ENCODE measurements at places on chromosomes 16 and 17.

DNA sequence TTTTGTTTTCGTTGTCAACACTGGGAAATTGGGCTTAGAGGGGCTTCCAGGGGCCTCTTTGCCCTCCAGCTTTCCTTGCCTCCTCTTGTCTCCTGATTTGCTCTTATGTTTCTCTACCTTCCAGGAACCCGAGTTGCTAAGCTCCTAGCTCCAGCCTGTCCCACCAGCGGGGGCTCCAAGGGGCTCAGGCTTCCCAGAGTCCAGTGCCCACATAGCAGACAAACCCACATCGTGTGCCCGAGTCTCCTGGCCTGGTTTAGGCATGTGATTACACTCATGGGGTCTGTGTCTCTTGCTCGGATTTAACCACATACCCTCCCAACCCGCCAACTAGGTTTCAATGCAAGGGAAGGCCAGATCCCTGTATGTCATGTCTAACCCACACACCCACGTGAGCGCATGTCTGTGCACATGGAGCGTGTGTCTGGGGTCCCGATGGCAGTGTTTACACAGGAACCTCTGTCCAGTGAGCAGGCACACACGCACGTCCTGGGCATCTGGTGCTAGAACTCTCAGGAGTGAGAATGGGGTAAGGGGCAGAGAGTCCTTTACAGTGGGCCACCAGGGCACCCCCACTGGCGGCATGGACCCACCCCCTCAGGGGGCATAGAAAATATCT lies 76.1 kb upstream of the MED9 start:
- no peak for DNase-seq

DNA sequence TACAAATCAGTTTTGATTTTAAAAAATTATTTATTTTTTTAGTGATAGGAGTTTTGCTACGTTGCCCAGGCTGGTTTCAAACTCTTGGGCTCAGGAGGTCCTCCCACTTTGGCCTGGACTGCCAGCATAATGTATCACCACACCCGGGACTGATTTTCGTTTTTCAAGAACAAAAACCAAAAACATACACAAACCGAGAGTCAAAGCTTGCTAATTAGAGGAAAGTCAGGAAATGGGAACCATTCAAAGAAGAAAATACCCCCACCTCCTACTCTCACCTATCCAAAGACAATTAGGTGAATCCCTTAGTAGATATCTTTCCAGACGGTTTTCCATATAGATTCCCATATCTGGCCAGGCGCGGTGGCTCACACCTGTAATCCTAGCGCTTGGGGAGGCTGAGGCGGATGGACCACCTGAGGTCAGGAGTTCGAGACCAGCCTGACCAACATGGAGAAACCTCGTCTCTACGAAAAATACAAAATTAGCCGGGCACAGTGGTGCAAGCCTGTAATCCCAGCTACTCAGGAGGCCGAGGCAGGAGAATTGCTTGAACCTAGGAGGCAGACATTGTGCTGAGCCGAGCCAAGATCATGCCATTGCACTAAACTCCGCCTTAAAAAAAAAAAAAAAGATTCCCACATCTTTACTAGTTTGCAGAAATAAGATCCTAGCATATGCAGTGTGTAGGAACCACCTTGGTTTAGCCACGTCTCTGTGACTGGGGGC lies 883 bp upstream of the SPN start:
- no peak for DNase-seq

GRCh38 chr17:79664930-79665737 lies 54.3 kb upstream of the RBFOX3 start:
- no peak for DNase-seq

GRCh38 chr16:53692146-53692545 lies 11.5 kb downstream of the RPGRIP1L start:
- DNase-seq, result no peak

DNA sequence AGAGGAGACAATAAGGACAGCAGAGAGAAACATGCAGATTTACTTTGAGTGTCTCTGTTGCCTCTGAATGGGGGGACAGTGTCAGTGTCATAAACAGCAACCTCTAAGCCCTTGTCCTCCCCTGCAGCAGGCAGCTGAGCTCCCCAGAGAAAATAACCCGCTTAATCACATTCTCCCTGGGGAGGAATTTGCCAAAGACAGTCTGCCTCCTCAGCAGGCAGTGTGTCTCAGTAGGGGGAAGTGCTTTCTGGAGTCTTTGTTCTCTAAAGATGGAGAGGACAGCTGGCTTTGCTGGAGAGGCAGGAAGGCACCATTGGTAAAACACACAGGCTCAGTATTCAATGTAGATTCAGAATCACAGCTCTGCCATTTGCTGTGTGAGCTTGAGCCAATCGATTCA lies 16.1 kb downstream of the TEKT5 start:
- DNase-seq, result no peak

DNA sequence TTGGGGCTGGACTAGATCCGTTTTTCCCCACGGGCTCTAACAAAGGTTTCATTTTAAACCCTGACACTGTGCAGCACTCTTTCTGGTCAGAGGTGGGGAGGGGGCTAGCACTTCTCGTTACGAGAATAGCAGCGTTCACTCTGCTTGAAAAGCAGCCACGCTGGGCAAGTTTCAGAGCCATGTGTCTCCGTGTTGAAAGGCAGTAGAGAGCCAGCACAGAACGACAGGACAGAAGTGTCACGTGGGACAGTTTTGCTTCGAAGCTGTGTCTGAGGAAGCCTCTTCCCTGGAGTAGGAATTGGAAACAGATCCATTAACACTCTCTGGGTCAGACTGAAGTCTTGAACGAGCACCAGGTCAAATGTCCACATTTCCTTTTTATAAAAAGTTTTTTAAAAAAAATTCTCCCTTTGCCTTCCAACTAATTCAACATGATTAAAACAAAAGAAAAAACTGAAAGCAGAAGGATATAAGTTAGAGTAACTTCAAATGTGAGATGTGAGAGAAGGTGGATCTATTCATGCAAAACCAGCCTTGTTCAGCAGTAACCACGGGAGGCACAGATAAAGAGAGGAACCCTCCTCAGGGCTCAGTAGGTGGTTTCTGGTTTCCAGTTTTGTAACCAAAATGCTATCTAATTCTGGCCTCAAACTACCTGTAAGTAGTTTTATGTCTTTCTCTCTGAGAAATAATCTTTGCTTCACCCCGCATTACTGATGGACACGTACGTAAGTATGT lies 65.0 kb downstream of the SMG6 start:
- peak; percentile 28 for DNase-seq

DNA sequence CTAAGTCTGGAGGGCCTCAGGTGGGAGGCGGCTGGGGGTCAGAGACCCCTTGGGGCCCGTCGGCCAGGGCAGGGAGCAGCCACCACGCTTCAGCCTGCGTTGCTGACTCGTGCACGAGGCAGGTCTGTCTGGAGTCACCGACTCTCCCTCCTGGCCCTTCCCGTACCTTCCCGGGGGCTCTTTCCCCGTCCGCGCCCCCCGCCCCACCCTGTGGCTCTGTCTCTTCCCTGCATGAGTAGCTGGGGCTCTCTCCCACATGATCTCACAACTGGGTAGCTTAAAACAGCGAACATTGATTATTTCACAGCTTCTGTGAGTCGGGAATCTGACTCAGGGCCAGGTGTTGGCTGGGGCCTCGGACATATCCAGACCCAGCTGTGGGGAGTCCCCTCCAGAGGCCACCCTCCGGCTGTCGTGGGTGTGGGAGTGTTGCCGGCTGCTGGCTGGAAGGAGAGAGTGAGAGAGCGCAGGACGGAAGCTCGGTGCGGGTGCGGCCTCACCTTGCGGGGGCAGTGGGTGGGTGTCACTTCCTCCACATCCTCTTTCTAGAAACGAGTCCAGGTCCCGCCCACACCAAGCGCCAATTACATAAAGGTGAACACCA lies 17.3 kb downstream of the BAHCC1 start:
- DNase-seq, result peak; percentile 82

GRCh38 chr17:45414990-45415881 lies 17.4 kb downstream of the ARHGAP27 start:
- DNase-seq, result no peak

GRCh38 chr17:82030470-82031302 lies 792 bp upstream of the RAC3 start:
- DNase-seq, result peak; percentile 91

DNA sequence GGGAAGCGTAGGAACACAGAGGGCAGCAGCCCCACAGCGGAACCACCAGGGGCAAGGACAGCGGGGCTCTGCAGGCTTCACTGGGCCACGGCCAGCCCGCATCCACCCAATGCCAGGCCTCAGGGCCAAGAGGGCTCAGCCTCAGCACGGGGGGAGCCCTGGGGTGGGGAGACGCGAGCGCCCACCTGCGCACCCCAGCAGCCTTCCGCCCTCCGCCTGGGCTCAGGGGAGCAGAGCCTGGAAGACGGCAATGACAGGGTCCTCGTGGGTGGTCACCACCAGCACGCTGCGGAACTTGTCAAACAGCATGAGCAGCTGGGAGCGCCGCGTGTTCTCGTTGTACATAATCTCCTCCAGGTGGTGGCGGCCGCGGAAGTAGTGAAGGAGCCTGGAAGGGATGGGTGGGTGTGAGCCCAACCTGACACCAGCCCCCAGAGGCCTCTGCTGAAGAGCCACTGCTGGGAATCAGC lies 8.5 kb downstream of the MPG start:
- no peak for DNase-seq

- peak; percentile 42 for DNase-seq
These were observed 154.2 kb downstream of the KCNJ12 start for GRCh38 chr17:21530311-21530710.

- no peak for DNase-seq
These were observed 70.8 kb downstream of the RAB11FIP4 start for GRCh38 chr17:31462261-31462660.

- no peak for DNase-seq
These were observed 333.1 kb upstream of the XYLT1 start for GRCh38 chr16:17803625-17804410.

DNA sequence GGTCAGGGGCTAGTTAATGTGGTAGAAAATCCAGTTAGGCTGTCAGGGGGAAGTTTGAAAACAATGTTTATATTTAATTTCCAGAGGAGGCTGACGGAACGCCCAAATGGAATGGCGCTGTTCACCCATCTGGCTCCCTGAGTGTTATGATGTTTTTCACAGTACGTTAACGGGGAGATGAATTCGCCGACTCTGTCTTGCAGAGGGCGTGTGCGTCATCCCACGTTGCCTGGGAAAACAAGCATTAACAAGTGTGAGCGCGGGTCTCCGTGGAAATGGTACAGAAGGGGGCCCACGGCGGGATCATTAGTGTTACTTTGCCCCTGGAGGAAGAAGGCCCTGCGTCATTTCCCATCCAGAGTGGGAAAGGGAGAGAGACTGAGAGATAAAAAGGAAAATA lies 29.6 kb downstream of the RGS9 start:
- DNase-seq, result no peak

- DNase-seq, result no peak
These were observed 35.0 kb upstream of the ICAM2 start for GRCh38 chr17:64055183-64056142.

GRCh38 chr17:8041249-8041928 lies 2.5 kb downstream of the ALOX15B start:
- DNase-seq, result no peak

DNA sequence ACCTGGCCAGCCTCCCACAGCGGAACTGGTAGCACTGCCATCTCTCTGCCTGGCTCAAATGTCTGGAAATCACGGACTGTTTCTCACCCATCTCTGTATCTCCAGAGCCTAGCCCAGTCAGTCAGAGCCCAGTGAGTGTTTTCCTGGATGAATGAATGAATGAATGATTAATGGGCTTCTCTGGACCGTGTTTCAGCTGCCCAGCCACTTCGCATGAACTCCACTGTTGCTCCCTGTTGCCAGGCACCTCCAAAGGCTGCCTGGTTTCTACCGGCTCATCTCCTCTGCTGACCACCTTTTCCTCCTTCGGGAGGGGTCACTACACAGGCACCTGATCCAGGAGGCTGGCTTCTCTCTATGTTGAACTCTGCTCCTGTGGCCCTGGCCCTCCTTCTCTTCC lies 91.0 kb upstream of the SDK2 start:
- DNase-seq, result no peak

GRCh38 chr16:85974428-85975375 lies 75.7 kb downstream of the IRF8 start:
- no peak for DNase-seq
